ENCODE measurements at places on chromosomes 7 and 10. TPM values are rescaled to one million over a fixed set of nuclear protein-coding genes. Genes with fewer than 3 reads are reported as not detected.

DNA sequence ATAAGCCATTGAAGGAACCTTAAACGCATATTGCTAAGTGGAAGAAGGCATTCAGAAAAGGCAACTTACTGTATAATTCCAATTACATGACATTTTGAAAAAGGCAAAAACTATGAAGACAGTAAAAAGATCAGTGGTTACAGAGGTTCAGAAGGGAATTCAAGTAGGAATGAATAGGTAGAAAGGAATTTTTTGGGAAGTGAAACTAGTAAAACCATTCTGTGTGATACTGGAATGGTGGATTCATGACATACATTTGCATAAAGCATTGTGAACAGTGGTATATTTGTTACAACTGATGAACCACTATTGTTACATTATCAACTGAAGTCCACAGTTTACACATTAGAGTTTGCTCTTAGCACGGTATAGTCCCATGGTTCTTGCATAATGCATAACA lies 114.2 kb upstream of the GPR22 start:
- DNase-seq = peak; percentile 0

- no peak for DNase-seq
These were observed 41.8 kb upstream of the C10orf71 start for GRCh38 chr10:49257154-49257553.

INTS15 gene
- total RNA-seq = 36.0 TPM

DNA sequence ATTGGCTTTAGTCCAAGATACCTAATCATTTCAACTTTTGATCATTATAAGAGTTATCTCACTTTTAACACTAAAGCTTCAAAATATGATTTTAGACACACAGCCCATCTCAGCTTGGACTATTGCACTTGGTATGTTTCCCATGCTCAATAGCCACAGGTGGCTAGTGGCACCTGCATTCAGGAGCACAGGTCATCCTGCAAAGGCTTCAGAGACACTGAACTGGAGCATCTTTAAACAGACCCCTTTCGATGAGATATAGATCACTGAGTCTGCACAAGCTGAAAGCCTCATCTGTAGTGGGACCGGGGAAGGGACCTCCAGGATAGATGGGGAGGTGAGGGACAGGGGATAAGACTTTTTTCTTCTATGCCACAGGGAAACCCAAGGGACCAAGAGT lies 48.5 kb upstream of the TARP start:
- no peak for DNase-seq

PRRT4 gene
- not detected for total RNA-seq

DNA sequence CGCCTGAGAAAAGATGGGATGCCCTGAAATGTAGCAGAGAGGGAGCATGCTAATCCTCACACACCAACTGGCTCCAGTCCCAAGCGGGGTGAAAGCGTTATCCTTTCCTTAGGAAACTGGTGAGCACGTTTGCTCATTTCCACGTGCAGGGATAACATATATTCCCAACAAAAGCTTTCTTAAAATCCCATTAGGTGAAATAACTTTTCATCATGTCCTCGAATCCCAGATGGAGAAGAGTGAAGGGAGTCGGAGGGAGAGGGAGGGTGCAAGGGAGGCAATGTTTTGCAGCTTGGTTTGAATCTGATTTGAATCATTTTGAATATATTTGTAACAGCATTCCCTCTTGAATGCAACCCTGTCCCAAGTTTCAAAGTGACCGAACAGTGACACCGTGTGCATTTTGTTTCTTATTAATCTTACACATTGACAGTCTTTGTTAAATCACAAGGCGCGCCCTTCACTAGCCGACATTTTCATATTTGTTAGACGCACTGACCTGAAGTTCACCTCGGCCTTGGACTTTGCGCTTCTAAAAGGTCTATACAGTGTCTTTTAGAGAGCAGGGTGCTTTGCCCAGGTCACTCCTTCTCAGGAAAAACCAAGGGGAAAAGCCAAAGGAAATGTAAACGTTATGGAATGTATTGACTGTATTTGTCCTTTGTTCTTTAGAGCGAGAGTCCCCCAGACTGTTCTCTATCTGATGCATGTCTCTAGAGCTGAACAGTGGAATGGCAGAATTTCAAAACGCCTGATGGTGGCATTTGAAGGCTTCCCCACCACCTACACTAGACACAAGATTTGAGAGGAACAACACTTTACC lies 3.1 kb upstream of the HOXA4 start:
- no peak for DNase-seq

NODAL gene
- 0.08 TPM for total RNA-seq

DNA sequence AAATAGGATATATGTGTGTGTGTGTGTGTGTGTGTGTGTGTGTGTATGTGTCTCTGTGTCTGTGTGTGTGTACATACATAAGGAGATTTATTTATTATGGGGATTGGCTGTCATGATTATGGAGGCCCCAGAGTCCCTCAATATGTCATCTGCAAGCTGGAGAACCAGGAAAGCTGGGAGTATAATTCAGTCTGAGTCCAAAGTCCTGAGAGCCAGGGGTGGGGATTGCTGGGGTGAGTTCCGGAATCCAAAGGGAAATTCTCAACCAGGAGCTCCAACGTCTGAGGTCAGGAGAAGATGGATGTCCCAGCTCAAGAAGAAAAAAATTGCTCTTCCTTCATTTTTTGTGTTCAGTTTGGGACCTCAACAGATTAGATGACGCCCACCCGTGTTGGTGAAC lies 50.7 kb upstream of the PLPP4 start:
- no peak for DNase-seq

DNA sequence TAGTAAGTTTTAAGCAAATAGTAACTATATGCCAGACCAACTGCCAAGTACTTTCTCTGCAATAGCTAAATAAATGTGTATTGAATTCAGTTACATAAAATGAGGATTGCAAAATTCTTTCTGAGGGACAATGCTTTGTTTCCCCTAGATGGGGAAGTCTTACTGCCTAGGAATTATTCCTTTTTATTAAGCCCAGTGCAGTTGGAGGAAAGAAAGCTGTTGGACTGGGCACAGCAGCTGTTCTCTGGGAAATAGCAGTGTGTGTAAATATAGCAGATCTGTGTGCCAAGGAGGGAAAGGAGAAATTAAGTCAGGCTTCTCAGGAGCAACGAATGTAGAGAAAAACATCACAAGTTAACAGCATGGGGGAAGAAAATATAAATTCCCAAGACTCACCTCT lies 77.1 kb downstream of the SEC23IP start:
- DNase-seq = no peak

EMX2 gene
- total RNA-seq = 4.1 TPM

DNA sequence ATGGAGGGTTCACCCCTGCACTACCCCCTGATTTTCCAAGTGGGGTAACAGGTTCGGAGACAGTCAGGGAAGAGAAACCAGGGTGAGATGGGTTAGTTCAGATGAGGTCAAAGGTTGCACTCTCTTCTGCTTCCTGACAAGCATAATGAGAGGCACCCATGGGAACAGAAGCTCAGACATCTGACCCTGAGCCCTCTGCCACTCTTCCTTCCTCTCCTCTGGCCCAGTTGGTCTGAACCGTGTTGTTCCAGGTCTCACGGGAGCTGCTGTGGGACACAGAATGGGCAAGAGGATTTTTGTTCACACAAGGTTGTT lies 38.4 kb downstream of the DNAJB12 start:
- DNase-seq = no peak

GRCh38 chr7:158614700-158615099 lies 27.1 kb upstream of the PTPRN2 start:
- no peak for DNase-seq

- no peak for DNase-seq
These were observed 17.4 kb upstream of the SLC35G1 start for GRCh38 chr10:93876381-93876780.
